ENCODE measurements at places on chromosomes 7 and 10. TPM values are rescaled to one million over a fixed set of nuclear protein-coding genes. Genes with fewer than 3 reads are reported as not detected.

- H3K27ac ChIP-seq = no peak overlapping the region
- H3K27me3 ChIP-seq = no peaks in the 10 kb centered on the region
- no peaks in the 10 kb centered on the region for H3K4me1 ChIP-seq
Observed at GRCh38 chr10:24651923-24652322, 71.8 kb downstream of the ARHGAP21 start.

GRCh38 chr10:31578951-31579350 lies 259.9 kb downstream of the ZEB1 start:
- H3K27ac ChIP-seq = no peak overlapping the region
- no peak for DNase-seq
- no peaks in the 10 kb centered on the region for H3K4me1 ChIP-seq
- no peaks in the 10 kb centered on the region for H3K27me3 ChIP-seq
- no peaks in the 10 kb centered on the region for H3K36me3 ChIP-seq

GRCh38 chr7:95865716-95866371 lies 93.5 kb downstream of the DYNC1I1 start:
- no peak overlapping the region for H3K4me3 ChIP-seq
- no peak overlapping the region for H3K27ac ChIP-seq
- no peaks in the 10 kb centered on the region for H3K36me3 ChIP-seq

DNA sequence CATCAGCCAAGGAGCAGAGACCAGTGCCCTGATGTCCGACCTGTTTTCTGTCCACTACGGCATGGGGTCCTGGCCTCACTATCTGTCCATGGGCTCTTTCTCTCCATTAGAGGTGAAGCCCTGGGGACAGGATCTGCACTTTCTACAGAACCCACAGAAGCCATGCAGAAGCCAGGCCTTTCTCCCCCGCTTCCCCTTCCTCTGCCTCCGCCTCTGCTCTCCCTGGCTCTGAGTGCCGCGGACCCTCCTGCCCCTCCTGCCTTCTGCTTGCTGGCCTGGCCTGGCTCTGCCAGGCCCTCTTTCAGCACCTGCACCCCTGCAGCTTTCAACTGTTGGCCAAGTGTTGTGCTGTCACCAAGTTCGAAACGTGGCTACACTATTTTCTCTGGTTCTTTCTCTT lies 439.8 kb upstream of the ZMIZ1 start:
- peaks cover 12% of the 10 kb centered on the region for H3K4me1 ChIP-seq
- peaks cover 40% of the 10 kb centered on the region for H3K27me3 ChIP-seq
- no peak for DNase-seq
- no peaks in the 10 kb centered on the region for H3K36me3 ChIP-seq
- no peak overlapping the region for H3K4me3 ChIP-seq
- H3K27ac ChIP-seq = no peak overlapping the region

DNA sequence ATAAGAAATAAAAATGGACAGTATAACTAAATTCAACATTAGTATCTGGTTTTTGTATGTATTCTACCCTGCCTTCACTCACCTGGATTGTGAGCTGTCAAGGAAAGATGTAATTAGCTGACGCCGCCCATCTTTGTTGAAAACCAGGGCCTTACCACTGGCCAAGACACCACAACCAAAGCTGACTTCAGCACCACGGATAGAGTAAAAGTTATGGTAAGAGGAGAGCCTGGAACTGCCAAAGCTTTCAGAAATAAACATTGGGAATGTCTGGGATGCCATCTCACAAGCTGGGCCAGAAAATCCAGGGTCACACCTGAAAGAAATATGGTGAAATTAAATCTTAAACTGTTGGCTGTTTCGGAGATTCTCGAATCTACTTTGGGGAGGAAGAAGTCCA lies 190.1 kb upstream of the SLC26A5 start:
- no peak overlapping the region for H3K4me3 ChIP-seq
- DNase-seq = peak; percentile 35
- H3K36me3 ChIP-seq = no peaks in the 10 kb centered on the region

DNA sequence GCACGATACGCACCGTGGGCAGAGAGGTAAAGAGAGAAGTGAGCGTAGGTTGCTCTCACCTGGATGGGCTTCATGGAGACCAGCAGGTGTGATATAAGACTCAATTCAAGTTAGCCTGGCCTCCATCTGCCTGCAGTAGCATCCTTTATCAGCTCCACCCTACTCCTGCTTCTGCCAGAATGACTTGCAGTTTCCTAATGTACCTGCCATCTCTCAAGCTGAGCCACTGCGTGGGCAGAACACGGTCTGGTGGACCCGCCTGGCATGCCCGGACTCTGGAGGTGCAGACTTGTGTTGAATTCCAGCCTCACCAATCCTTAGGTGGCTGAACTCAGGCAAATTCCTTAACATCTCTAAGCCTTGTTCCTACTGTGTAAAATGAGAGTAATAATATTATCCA lies 64.3 kb downstream of the STEAP1B start:
- no peak for DNase-seq
- H3K27ac ChIP-seq = no peak overlapping the region
- H3K36me3 ChIP-seq = no peaks in the 10 kb centered on the region
- peaks cover 17% of the 10 kb centered on the region for H3K4me1 ChIP-seq
- H3K4me3 ChIP-seq = no peak overlapping the region
- no peaks in the 10 kb centered on the region for H3K27me3 ChIP-seq

DNA sequence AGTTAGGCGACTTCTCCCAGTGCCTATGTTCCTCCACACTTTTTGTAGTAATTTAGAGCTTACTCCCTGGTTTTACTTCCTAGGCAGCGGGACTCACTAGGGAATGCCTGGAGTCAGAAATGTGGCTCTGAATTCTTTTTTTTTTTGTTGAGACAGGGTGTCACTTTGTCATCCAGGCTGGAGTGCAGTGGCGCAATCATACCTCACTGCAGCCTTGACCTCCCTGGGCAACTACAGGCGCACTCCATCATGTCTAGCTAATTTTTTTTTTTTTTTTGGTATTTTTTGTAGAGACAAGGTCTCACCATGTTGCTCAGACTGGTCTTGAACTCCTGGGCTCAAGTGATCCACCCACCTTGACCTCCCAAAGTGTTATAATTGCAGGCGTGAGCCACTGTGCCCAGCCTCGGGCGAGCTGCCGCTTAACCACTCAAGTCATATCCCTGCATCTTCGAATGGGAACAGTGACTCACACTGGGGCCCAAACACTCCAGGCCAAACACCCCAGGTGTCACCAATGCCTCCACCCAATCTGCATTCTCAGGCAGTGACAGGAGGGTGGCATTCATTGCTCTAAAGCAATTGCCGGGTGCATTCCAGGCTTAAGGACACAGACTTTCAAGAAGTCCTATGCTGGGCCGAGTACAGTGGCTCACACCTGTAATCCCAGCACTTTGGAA lies 19.6 kb downstream of the RGS10 start:
- peaks cover 17% of the 10 kb centered on the region for H3K4me1 ChIP-seq
- no peak overlapping the region for H3K4me3 ChIP-seq
- H3K27me3 ChIP-seq = no peaks in the 10 kb centered on the region
- H3K27ac ChIP-seq = no peak overlapping the region
- no peaks in the 10 kb centered on the region for H3K36me3 ChIP-seq
- no peak for DNase-seq

DNA sequence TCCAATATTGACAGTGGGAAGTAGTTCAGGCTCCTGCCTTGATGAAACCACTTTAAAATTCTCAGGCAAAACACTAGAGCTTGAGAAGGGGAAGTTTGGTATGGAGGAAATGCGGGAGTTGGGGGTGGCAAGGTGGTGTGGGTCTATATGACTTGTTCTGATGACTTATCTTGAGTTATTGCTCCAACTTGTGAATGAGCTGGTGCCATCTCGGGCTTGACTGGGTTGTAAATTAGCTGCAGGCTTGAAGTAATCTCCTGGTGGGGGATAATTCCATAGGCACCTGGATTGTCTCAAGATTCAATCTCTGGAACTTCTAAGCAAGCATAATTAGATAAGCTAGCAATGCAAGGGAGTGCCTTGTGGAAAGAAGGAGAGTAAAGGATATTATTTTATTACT lies 29.0 kb downstream of the MRPL32 start:
- no peaks in the 10 kb centered on the region for H3K27me3 ChIP-seq
- no peak for DNase-seq

- H3K4me3 ChIP-seq = peak overlapping the region; percentile 45
- peaks cover 39% of the 10 kb centered on the region for H3K4me1 ChIP-seq
- no peaks in the 10 kb centered on the region for H3K36me3 ChIP-seq
- peaks cover 4% of the 10 kb centered on the region for H3K27me3 ChIP-seq
- H3K27ac ChIP-seq = no peak overlapping the region
Observed at GRCh38 chr7:105638334-105638733, 57.0 kb upstream of the EFCAB10 start.

GRCh38 chr7:97005183-97006054 lies at the start of gene DLX6:
DLX6 (plus strand) TSS chr7:97005553; CDS start chr7:97005978, 425 bp downstream.
- no peaks in the 10 kb centered on the region for H3K36me3 ChIP-seq
- peaks cover 100% of the 10 kb centered on the region for H3K27me3 ChIP-seq
- H3K27ac ChIP-seq = no peak within 1 kb of the TSS
- H3K4me1 ChIP-seq = peaks cover 11% of the 10 kb centered on the region
- peak within 1 kb of the TSS; percentile 47 for H3K4me3 ChIP-seq
- peak; percentile 95 for DNase-seq

DNA sequence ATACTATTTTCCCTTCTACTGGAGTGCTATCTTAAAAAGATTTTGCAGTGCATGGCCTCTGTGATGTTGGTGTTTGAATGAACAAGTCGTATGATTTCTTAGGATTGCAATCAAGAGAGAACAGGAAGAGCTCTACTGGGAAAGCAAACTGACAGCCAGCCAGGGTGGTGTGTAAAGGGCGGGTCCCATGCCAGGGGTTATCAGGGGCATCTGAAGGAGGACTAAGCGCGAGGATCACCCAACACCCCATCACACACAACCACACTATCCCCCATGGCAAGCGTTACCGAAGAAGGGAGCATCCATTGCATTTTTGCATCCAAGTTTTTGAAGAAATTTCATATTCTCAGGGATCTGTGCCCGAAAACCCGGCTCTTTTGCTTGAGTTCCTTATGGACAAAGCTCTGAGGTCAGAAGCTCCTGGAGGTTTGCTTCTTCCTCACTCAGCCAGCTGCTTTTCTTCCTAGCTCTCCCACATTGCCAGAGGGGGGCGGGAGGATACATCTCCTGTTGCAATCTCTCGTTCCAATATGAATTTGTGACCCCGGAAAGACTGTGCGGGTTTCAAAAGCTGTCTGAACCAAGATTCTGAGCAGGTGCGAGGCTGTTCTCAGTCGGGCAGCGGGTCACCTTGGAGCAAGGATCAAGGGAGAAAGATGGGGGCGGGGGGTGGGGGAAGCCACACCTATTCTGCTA lies 5.2 kb downstream of the NEUROD6 start:
- no peaks in the 10 kb centered on the region for H3K4me1 ChIP-seq
- H3K27me3 ChIP-seq = peaks cover 68% of the 10 kb centered on the region
- H3K4me3 ChIP-seq = no peak overlapping the region
- DNase-seq = no peak

- peaks cover 11% of the 10 kb centered on the region for H3K4me1 ChIP-seq
- no peaks in the 10 kb centered on the region for H3K36me3 ChIP-seq
- peak; percentile 74 for DNase-seq
- no peak overlapping the region for H3K4me3 ChIP-seq
- no peak overlapping the region for H3K27ac ChIP-seq
- H3K27me3 ChIP-seq = no peaks in the 10 kb centered on the region
Observed at GRCh38 chr7:12475362-12476063, 71.8 kb upstream of the VWDE start.

DNA sequence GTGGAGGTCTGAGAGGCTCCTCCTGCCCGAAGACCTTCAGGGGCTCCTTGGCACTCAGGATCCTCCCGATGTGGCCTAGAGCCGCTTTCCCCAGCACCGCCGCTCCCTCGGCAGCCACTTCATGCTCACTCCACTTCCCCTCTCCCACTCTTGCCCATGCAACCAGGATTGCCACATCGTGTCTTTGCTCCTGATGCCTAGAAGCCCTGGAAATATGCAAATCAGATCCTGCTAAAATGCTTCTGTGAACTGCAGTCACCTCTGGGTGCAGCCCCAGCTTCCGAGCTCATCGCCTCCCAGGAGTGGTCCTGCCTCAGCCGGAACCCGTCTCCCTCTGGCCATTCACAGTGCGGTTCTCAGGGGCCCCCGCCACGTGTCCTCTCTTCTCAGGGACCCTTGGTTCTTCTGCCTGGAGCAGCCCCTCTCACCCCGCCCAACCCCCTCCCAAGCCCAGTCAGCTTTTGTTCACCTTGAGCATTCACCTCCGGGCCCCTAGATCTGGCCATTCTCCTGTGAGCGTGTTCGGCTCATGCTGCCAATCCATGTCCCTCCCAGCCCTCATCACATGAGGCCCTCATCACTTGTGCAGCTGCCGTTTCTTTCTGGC lies 175.5 kb downstream of the ADARB2 start:
- DNase-seq = no peak
- H3K27me3 ChIP-seq = no peaks in the 10 kb centered on the region
- no peaks in the 10 kb centered on the region for H3K36me3 ChIP-seq
- H3K4me3 ChIP-seq = no peak overlapping the region

GRCh38 chr10:81008726-81009125 lies 471.0 kb downstream of the SH2D4B start:
- no peak for DNase-seq
- H3K27me3 ChIP-seq = no peaks in the 10 kb centered on the region
- H3K4me3 ChIP-seq = no peak overlapping the region
- H3K36me3 ChIP-seq = no peaks in the 10 kb centered on the region
- H3K27ac ChIP-seq = no peak overlapping the region
- no peaks in the 10 kb centered on the region for H3K4me1 ChIP-seq

PDK4 gene
- total RNA-seq = not detected

CFAP46 gene
- 4.6 TPM for total RNA-seq

NAT16 gene
- total RNA-seq = not detected

GPR15LG gene
- not detected for total RNA-seq

UCMA gene
- total RNA-seq = not detected

NYAP1 gene
- 1.2 TPM for total RNA-seq

MYOZ1 gene
- 1.9 TPM for total RNA-seq

CACNB2 gene
- total RNA-seq = 3.4 TPM
